ENCODE measurements at places on chromosomes 5 and 9.

- DNase-seq: no peak
Measured at GRCh38 chr9:133539991-133540697, 5.6 kb downstream of the ADAMTSL2 start.

DNA sequence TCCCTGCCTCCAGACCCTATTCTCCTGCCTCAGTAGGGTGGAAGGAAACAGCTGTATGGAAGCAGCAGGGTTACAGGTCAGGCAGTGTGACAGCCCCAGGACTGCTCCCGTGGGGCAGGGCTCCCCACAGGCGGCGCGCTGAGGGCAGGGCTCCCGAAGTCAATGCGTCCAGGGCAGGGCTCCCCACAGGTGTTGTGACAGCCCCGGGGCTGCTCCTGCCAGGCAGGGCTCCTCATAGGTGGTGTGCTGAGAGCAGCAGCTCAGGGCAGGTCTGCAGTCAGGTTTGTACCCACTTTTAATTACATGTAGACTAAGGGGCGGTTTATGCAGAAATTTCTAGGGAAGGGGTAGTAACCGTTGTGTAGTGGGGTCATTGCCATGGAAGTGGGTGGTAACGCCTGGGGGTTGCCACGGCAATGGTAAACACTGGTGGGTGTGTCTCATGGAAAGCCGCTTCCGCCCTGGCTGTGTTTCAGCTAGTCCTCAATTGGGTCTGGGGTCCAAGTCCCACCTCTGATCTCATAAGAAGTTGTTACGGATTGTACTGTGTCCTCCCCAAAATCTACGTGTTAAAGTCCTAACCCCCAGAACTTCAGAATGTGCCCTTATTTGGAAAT lies 16.7 kb upstream of the TERT start:
- DNase-seq: no peak

- no peak for DNase-seq
Measured at GRCh38 chr5:8829323-8830029, 716.4 kb downstream of the SEMA5A start.

DNA sequence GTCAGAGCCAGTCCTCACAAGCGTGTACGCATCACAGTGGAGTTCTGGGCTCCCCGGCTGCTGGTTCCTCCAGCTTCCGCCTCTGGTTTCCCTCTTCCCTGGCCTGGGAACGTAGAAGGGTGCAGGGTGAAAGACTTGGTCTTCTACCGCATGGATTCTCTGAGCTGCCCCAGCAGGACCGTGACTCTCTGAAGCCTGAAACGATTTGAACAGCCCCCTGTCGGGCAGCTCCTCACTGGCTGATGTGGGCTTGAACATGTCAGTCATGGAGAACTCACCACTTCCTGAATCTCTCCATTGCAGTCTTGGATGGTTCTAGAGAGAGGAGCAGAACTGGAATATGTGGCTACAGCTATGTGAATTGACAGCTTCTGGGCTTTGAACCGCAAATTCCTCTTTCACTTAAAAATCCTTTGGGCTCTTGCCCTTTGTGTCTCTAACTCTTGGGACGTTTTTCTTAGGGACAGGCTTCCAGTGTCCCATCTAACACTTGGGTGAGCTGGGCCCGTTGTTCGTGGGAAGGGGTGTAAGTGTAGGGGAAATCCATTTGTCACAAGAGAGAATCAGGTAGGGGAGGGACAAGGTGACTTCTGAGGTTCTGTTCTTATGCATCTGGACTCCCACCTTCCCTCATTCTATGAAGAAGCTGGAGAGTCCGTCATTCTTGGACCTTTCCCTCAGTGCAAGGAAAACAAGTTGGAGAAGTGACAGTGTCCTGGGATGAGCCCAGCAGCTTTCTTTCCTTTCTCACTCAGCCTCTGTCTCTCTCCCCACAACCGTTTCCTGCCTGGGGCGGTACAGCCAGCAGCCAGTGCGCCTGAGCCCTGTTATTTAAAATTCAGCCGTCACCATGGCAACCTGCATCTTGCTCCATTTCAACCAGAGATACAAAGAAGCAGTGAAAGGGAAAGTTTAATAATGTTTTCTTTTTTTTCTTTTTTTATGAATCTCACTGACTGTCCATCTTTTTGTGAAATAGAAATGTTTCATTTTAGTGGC lies 84.7 kb downstream of the PTTG1 start:
- peak; percentile 54 for DNase-seq

GRCh38 chr5:179311581-179311980 lies 33.7 kb downstream of the ADAMTS2 start:
- no peak for DNase-seq

GRCh38 chr9:123169926-123170325 lies 98.5 kb downstream of the STRBP start:
- no peak for DNase-seq

Data from activated CD8-positive, alpha-beta memory T cell treated with anti-CD3 and anti-CD28 coated beads for 1 hour (primary cell).